Activated B cell treated with CpG ODN at 0.5 μM for 24 hours (primary cell): ENCODE measurements at places on chromosomes 1 and 21. TPM values are rescaled to one million over a fixed set of nuclear protein-coding genes. Genes with fewer than 3 reads are reported as not detected.

GRCh38 chr1:244063498-244063897 is 12.4 kb downstream of the ZBTB18 start:
- no peaks in the 10 kb centered on the region for H3K27me3 ChIP-seq
- no peaks in the 10 kb centered on the region for H3K36me3 ChIP-seq
- DNase-seq = no peak
- H3K4me1 ChIP-seq = peaks cover under 1% of the 10 kb centered on the region

The HUNK gene
- total RNA-seq = 0.51 and 1.5 TPM in 2 replicates

DNA sequence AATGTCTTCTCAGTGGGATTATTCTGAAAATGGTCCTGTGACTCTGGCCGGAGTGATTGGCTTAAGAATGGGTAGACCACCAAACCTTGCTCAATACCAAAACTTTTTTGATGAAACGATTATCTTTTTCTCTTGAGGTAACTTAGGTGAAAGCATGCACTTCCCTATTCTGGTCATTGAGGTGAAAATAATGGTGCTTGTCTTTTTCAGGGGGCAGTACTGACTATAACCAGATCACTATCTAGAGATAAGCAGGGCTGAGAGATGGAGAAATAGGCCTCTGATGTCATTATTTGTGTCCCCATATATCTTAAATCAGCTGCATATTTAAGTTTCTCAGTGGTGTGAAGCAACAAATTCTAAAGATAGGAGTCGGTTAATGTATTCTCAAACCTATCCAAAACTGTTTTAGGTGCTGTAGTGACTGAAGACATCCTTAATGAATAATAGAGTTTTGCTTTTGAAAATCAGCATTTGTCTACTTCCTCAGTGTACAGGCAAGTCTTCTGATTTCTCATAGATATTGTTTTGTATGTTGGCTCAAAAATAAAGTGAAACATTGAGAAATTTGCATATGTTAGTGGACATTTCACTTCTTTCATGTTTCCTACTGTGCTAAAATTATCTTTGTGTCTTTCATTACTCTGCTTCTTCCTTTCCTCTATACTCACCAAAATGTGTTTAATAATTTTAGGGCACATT is 735.3 kb upstream of the ADGRL4 start:
- H3K27me3 ChIP-seq = no peaks in the 10 kb centered on the region
- H3K36me3 ChIP-seq = no peaks in the 10 kb centered on the region
- peaks cover 8% of the 10 kb centered on the region for H3K4me1 ChIP-seq
- peak overlapping the region; percentile 36 for H3K27ac ChIP-seq
- no peak overlapping the region for H3K4me3 ChIP-seq

- H3K27me3 ChIP-seq = no peaks in the 10 kb centered on the region
- H3K27ac ChIP-seq = no peak overlapping the region
- no peak overlapping the region for H3K4me3 ChIP-seq
- peaks cover 15% of the 10 kb centered on the region for H3K4me1 ChIP-seq
- H3K36me3 ChIP-seq = peaks cover 26% of the 10 kb centered on the region
Observed at GRCh38 chr1:173900427-173900826, 16.7 kb downstream of the SERPINC1 start.

The KRTAP20-2 gene
- total RNA-seq = not detected in 2 replicates

DNA sequence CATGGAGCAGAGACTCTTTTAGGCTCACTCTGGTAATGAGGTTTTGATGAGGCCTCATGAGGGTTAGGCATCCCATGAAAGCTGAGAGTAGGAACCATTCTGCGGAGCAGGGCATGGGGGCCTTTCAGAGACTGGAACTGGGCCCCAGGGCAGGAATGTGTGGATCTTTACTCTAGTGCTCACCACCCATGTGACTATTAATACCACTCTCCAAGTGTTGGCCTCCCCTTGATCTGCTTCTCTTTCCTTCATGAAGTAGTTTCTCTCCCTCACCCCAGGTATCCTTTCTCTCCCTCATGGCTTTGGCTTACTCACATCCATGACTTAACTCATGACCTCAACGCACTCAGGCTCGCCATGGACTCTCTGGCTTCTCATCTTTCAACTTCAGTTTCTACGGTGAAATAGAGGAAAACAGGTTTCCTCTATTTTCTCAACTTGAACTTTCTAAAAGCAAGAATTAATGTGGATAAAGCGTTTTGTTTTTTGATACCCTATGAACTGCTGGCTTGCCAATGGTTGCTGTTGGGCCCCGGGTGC is 50.5 kb upstream of the GADD45A start:
- no peak for DNase-seq
- no peak overlapping the region for H3K27ac ChIP-seq
- no peaks in the 10 kb centered on the region for H3K27me3 ChIP-seq
